ENCODE measurements at places on chromosomes 5 and 9.

GRCh38 chr5:95816776-95817175 is 5.8 kb downstream of the GLRX start:
- DNase-seq = no peak

DNA sequence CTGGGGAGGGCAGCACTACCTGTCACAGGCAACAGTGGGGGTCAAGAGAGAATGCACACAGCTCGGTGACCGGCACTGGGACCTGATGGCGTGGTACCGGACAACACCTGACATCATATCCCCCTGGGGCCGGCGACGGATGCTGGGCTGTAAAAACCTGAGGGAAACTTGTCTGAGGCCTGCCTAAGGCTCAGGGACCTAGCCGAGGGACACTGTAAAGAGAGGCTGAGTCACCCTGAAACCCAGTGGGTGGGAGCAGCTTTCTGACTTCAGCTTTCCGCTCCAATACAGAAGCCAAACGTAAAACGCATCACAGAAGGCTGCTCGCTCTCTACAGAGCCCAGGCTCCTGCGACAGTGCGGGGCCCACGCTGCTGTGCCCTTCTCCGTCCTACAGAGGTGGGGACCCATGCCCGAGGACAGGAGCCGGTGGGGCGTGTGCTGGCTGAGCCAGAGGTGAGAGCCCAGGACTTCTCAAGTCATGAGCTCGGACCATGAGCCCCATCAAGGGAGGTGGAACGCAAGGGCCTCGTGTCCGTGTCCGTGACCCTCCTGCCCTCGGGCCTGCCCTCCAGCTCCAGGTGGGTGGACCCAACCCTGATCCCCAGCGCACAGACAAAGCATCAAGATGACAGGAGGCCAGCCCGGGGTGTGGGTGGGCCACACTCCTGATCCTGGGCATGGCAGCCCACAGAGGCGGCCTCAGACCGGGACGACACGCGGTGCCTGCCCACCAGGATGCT is 5.3 kb downstream of the RALGDS start:
- DNase-seq = no peak

DNA sequence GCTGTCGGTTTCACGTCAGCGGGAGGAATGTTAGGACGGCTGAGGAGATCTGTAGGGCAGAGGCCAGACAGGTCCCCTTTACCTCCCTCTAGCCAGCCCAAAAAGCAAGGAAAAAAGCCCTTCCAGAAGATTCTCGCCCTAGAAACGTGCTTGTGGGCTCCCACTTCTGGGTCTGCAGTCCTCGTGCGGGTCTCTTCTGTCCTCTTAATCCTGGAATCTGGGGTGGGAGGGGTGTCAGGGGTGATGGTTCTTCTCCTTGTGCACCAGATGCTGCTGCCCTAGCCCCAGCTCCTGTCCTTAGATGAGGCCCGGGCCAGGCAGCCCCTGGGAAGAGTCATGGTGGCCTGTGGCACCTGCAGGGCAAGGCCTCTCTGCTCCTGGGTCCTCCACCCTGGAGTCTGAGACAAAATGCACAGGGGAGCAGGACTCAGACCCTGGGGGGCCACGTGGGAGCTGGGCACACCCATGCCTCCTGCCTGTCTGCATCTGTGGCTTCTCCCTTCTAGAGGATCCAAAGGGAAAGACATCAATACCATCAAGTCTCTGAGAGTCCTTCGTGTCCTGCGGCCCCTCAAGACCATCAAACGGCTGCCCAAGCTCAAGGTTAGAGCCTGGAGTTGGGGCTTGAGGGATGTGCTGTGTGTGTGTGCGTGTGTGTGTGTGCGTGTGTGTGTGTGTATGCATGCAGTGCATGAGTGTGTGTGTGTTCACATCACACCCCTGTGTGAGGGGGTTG is 174.2 kb downstream of the CACNA1B start:
- DNase-seq = no peak

DNA sequence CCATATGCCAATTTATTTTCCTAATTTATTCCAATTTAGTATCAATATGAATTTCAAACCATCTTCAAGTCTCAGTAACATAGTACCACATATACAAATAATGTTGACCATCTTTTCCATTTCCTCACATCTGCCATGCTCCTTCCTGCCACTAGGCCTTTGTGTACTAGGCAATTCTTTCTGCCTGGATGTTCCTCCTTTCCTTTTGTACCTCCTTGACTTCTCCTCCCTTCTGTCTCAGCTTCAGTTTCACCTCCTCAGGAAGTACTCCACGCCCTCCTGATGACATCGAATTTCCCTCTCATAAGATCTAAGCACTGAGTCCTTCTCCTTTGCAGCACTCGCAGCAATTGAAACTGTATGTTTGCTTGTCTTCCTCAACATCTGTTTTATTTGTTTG is 53.9 kb downstream of the MEF2C start:
- no peak for DNase-seq

GRCh38 chr5:144467792-144468191 is 297.1 kb downstream of the KCTD16 start:
- no peak for DNase-seq

- DNase-seq = no peak
Measured at GRCh38 chr5:100904259-100904861, 1.3 kb upstream of the ST8SIA4 start.

DNA sequence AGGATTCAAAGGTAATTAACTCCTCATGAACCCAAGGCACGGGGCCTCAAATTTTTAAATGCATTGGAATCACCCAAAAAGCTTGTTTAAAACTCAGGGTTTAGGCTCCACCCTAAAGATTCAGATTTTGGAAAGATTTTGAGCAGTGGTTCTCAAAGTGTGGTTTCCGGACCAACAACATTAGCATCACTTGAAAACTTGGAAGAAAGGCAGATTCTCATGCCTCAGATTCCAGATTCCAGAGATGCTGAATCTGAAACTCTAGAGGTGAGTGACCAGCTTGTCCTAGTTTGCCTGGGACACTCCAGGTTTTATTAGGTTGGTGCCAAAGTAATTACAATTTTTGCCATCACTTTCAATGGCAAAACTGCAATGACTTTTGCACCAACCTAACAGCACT is 24.7 kb upstream of the TNIP1 start:
- no peak for DNase-seq

- DNase-seq = no peak
Measured at GRCh38 chr9:75850459-75851200, 39.8 kb upstream of the PCSK5 start.

DNA sequence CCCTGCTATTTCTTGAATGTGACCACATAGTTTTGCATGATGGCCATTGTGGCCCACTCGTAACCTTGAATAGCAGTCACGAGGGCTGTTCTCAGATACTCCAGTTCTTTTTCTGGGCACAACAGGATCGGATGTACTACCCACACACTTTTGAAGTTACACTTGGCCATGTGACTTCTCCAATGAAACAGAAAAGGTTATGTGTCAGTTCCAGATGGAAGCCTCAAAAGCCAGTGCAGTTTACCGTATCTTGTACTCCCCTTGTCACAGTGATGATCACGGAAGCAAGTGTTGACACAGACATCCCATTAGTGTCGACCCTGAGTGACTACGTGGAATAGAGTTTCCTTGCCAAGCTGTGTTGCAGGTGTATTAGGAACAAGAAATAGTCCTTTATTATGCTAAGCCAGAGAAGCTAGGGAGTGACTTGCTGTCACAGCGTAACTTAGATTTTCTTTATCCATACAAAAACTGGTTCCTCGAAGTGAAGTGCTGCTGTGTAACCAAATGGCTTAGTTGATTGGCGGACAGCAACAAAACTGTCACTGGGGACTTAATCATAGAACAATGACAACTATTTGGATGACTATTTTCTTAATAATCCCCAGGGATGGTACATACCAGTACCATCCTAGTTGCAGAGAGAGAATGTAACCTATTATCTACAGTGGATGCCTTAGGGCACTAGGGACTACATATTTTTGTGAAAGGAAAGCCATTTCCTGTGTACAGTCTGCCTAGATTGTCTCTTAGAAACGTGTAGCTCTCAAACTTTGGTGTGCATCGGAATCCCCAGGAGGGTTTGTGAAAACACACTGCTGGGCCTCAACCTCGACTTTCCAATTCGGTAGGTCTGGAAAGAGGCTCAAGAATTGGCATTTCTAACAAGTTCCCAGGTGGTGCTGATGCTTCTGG is 90.1 kb upstream of the DMRT1 start:
- DNase-seq = no peak

GRCh38 chr5:74421377-74421776 is 219.2 kb downstream of the ENC1 start:
- DNase-seq = no peak

DNA sequence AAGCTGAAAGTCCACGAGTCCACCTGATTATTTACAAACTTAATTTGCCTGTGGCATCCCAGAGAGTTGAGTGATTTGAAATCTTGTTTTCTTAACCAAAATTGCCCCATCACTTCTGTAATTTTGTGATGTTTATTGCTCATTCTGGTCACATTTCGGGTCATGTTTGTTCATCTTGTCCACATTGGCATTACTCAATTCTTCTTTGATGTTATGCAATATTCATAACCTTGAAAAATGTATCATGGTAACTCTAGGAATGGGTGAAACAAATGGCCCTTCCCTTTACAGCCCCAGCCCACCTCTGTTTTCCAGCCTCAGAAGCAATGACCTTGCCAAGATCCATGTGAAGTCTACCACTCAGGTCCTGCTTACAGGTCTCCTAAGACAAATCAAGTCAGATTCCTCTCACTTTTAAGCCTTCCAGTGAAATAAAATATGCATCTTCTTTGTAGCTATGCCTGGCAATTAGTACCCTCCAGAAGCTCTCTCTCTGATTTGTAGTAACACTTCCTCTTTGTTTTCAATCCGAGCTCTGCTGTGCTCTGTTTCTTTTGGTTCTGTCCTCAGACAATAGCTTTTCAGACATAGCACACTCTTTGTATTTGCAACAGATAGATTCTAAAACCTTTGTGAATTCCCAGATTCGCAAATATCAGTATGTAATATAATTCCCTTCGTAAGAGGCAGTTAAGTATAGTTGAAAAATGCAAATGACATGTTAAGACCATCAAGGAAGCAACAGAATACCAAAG is 330.3 kb upstream of the IRX1 start:
- DNase-seq = no peak

DNA sequence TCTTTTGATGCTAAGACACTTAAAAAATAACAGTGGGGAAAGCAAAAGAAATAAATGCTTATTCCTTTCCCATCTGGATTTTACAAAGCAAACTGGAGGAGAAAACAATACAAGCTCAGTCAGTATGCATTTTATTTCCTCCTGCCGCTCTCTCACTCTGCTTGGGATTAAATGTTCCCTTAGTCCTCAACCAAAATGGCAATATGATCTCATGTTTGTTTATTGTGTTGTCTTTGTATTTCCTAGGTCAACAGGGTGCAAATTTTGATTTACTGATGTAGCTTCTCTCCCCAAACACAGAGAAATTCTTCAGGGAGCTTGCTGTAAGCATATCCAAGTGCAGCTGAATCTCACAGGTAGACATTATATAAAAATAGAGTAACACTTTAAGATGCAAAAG is 92.1 kb upstream of the ERBIN start:
- no peak for DNase-seq

DNA sequence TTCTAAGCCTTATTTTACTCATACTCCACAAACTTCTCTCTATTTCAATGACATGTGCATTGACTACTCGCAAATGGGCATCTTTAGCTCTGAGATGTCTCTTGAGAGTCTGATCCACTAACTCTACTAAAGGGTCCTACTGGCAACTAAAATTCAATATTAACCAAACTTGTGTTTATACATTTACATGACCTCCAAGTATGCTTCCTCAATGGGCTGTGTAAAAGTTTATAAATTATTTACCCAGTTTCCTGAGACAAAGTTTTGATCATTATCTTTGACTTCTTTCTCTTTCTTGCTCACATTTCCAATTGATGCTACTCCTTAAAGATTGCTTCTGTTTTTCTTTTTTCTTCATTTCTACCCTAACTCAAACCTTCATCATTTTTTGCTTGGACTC is 510.1 kb upstream of the DAB2 start:
- DNase-seq = no peak

GRCh38 chr9:121499427-121500164 is at the start of gene GGTA1:
GGTA1 (minus strand) TSS chr9:121499844; CDS start chr9:121467922, 31,922 bp downstream.
- no peak for DNase-seq

All from fibroblast of skin of left biceps (primary cell).